ENCODE measurements at places on chromosomes 5 and 9. TPM values are rescaled to one million over a fixed set of nuclear protein-coding genes. Genes with fewer than 3 reads are reported as not detected.

DNA sequence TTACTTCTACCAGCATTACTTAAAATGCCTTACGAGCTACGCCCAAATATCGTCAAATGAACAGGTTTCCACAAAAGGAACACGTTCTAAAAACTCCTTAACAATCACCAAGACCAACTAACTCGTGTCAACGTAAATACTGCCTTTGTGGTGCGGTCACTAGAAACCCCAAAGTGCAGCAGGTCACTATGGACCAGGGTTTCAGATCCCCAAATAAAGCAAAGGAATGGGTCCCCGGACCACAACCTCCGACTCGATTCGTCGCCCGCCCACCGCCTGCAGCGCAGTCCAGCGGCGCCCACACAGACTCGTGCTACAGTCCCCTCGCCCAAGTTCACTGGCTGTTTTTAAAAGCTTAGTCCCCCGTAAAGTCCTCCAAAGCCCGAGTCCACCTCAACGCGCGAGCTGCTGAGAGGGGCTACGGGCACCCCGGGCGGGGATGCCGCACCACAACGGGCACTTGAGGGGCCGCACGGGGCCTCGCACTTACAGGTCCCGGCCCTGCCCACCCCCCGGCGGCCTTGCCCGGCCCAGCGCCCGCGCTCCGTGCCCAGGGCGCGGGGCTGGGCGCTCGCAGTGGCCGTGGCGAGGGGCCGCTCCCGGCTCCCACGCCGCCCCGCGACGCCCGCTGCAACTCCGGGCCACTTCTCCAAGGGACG is 1.1 kb downstream of the NFIB start:
- no peak for DNase-seq

The PCDHA5 gene
- total RNA-seq: not detected

The BAAT gene
- total RNA-seq: 0.15 TPM

The ST6GALNAC6 gene
- 136 TPM for total RNA-seq

The GAS1 gene
- total RNA-seq: 0.12 TPM

The OTP gene
- total RNA-seq: not detected

Measured in CD4-positive, CD25-positive, alpha-beta regulatory T cell (primary cell).